ENCODE measurements at places on chromosomes 3 and 15. TPM values are rescaled to one million over a fixed set of nuclear protein-coding genes. Genes with fewer than 3 reads are reported as not detected.

- no peaks in the 10 kb centered on the region for H3K36me3 ChIP-seq
- H3K4me3 ChIP-seq = no peak overlapping the region
- no peak for DNase-seq
- H3K27me3 ChIP-seq = no peaks in the 10 kb centered on the region
Observed at GRCh38 chr3:140922634-140923033, 19.0 kb upstream of the SLC25A36 start.

GRCh38 chr15:62109982-62110851, 43.4 kb downstream of the C2CD4A start:
- peak overlapping the region; percentile 16 for H3K27ac ChIP-seq
- no peaks in the 10 kb centered on the region for H3K27me3 ChIP-seq
- H3K36me3 ChIP-seq = no peaks in the 10 kb centered on the region
- DNase-seq = no peak

DNA sequence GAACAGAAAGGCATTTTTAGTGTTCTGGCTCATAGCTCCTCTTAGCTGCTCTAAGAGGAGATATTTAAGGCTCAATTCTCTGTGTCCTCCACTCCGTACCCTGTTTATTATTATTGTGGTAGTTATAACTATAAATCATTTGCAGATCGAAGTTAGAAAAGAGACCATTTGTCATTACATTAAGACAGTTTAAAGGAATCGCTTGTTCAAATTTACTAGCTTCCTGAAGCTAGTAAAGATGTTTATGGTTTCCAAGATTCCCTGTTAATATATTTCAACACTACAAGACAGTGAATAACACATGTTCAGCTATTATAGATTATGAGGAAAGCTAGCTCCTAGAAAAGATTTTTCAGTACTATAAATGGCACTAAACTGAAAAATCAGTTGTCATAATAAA, 12.6 kb downstream of the ATXN7 start:
- H3K4me1 ChIP-seq = no peaks in the 10 kb centered on the region
- H3K27me3 ChIP-seq = no peaks in the 10 kb centered on the region
- no peak overlapping the region for H3K4me3 ChIP-seq
- no peak overlapping the region for H3K27ac ChIP-seq
- DNase-seq = no peak

DNA sequence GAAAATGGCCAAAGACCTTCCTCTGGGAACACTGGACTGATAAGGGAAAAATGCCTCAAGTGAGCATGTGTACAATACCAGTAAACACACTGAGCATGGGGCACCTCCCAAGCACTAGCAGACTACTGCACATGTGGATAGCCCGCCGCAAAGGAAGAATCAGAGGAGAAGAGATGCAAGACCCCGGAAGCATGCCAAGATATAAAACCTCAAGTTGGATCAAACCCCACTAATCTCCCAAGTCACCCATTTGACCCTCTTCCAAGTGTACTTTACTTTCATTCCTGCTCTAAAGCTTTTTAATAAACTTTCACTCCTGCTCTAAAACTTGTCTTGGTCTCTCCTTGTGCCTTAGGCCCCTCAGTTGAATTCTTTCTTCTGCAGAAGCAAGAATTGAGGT, 121.1 kb upstream of the PLAAT1 start:
- no peak for DNase-seq
- H3K4me3 ChIP-seq = no peak overlapping the region
- no peaks in the 10 kb centered on the region for H3K4me1 ChIP-seq
- H3K27ac ChIP-seq = no peak overlapping the region
- no peaks in the 10 kb centered on the region for H3K27me3 ChIP-seq

- H3K27me3 ChIP-seq = no peaks in the 10 kb centered on the region
- H3K27ac ChIP-seq = no peak overlapping the region
- DNase-seq = no peak
- no peaks in the 10 kb centered on the region for H3K36me3 ChIP-seq
- no peaks in the 10 kb centered on the region for H3K4me1 ChIP-seq
- no peak overlapping the region for H3K4me3 ChIP-seq
Observed at GRCh38 chr3:101292027-101292426, 28.3 kb downstream of the IMPG2 start.

DNA sequence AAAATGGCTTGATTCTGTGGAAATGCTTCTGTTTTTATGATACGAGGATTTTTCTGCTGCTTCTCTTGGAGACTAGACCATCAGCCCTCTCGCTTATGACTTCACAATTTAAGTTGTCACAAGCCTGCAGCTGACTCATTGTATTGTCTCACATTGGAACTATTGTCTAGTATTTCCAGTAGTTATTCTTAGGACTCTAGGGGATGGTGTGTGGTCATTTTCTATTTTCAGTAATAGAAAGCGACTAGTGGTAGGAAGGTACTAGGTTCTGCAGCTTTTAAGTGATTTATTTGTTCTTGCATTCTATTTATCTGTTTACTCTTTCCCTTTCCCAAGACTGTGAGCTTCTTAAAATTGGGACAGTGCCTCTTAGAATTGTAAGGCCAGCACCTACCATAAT, 66.3 kb upstream of the CRTC3 start:
- H3K4me1 ChIP-seq = no peaks in the 10 kb centered on the region
- no peak overlapping the region for H3K4me3 ChIP-seq
- no peak for DNase-seq
- H3K27me3 ChIP-seq = no peaks in the 10 kb centered on the region
- no peaks in the 10 kb centered on the region for H3K36me3 ChIP-seq

Gene CEMIP
- total RNA-seq = 13.5 TPM

Gene ZNF80
- not detected for total RNA-seq

Gene ALG1L2
- total RNA-seq = not detected

DNA sequence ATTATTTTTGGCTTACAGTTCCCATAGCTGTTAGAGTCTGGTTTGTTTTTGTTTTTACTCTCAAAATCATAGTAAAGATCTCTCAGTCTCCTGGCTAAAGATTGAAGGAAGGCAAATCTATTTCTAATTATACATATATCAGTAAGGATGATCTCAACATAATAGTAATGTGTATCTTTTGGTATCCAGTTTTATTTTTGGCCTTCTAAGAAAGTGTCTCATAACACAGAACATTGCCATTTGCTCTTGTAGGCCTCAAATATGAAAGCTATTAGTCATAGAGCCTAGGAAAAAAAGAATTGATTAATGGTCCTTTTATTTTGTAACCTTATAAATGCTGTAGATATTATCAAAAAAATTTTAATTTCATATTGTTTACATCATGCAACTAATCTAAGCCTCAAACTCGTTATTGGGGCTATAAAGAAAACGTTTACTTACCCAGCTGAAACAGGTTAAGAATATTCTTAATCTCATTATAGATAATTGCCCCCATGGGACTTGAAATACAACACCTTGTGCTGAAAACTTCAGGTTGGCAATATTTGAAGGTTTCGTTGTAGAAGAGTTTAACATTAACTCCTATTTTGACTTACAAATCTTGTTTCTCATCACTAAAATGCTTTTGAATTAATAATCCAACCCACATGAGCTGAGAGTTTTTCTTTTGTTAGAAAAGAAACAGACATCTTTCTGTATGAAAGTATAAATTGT, 16.7 kb downstream of the FBXO45 start:
- no peaks in the 10 kb centered on the region for H3K4me1 ChIP-seq
- H3K4me3 ChIP-seq = no peak overlapping the region
- H3K36me3 ChIP-seq = no peaks in the 10 kb centered on the region
- H3K27me3 ChIP-seq = no peaks in the 10 kb centered on the region
- no peak for DNase-seq

Gene CAPN3
- 5.3 TPM for total RNA-seq

Gene SKOR1
- 1.7 TPM for total RNA-seq

DNA sequence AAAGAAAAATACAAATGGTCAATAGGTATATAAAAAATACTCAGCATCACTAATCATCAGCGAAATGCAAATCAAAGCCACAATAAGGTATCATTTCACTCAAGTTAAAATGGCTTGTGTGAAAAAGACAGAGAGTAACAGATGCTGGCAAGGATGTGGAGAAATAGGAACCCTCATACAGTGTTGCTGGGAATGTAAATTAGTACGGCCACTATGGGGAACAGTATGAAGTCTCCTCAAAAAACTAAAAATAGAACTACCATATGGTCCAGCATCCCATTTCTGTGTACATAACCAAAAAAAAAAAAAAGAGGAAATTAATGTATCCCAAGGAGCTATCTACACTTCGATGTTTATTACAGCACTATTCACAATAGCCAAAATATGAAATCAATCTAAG, 98.1 kb upstream of the TGFBR2 start:
- no peaks in the 10 kb centered on the region for H3K27me3 ChIP-seq
- H3K4me1 ChIP-seq = no peaks in the 10 kb centered on the region
- H3K4me3 ChIP-seq = no peak overlapping the region

Gene CYP1A2
- 0.46 TPM for total RNA-seq

DNA sequence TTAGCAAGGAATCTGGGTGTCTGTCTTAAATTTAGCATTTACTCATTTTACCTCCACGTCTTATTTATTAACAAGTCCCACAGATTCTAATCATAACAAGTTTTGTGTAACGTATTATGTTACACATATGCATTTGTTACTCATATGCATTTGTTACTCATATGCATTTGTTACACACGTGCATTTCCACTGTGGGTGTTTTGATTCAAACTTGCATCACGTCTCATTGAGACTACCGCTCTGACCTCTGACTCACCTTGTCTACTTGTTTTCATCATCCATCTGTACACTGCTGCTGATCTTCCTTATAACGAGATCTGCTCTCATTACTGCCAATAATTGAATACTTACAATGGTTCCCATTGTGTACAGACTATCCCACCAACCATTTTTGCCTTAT, 1141.4 kb downstream of the TBL1XR1 start:
- H3K27ac ChIP-seq = no peak overlapping the region
- no peaks in the 10 kb centered on the region for H3K4me1 ChIP-seq

DNA sequence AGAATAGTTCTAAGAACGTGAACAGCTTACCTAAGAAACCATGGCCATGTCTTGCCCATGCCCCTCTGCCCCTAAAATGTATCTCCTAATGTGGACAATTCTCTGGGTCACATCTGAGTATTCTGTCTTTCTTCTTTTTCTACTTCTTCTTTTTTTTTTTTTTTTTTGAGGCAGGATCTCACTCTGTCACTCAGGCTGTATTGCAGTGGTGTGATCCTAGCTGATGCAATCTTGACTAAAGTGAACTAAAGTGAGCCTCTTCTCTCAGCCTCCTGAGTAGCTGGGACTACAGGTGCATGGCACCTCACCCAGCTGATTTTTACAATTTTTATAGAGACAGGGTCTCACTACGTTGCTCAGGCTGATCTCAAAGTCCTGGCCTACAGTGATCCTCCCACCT, 204.8 kb upstream of the ZPLD1 start:
- no peak for DNase-seq
- no peak overlapping the region for H3K27ac ChIP-seq
- H3K4me1 ChIP-seq = peaks cover 3% of the 10 kb centered on the region
- no peaks in the 10 kb centered on the region for H3K36me3 ChIP-seq

Gene SLC28A2
- total RNA-seq = 0.51 TPM

DNA sequence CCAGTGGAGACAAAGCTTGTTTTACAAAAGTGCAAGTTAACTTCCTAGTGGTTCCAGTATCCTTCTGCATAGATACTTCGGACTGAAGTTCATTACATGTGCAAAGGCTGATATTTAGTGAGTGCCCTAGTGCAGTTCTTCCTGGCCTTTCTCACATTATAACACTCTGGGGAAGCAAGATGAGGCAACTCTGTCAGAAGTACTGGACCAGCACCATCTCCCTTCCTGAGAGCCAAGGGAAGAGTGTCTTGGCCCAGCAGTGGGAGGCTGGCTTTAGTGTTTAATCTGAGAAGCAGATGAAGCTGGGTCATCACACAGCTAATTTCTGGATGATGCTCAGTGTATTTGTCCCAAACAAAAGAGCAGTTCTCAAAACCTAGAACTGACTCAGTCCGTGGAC, 397.7 kb downstream of the CACNA2D3 start:
- H3K4me1 ChIP-seq = no peaks in the 10 kb centered on the region
- no peaks in the 10 kb centered on the region for H3K36me3 ChIP-seq
- no peaks in the 10 kb centered on the region for H3K27me3 ChIP-seq
- H3K4me3 ChIP-seq = no peak overlapping the region
- no peak for DNase-seq

GRCh38 chr3:141544697-141545096, 57.9 kb downstream of the RASA2 start:
- no peaks in the 10 kb centered on the region for H3K36me3 ChIP-seq
- DNase-seq = no peak
- H3K27me3 ChIP-seq = no peaks in the 10 kb centered on the region
- no peak overlapping the region for H3K4me3 ChIP-seq

- no peaks in the 10 kb centered on the region for H3K4me1 ChIP-seq
- H3K27ac ChIP-seq = no peak overlapping the region
- no peaks in the 10 kb centered on the region for H3K27me3 ChIP-seq
Observed at GRCh38 chr3:110791995-110792686, 279.5 kb upstream of the NECTIN3 start.

Gene P2RY14
- 0.09 TPM for total RNA-seq

GRCh38 chr3:4804161-4805058, 174.8 kb upstream of the BHLHE40 start:
- H3K4me3 ChIP-seq = no peak overlapping the region
- H3K27ac ChIP-seq = no peak overlapping the region
- H3K27me3 ChIP-seq = no peaks in the 10 kb centered on the region
- H3K36me3 ChIP-seq = no peaks in the 10 kb centered on the region

Gene GOLGA8J
- total RNA-seq = 1.1 TPM

- no peak overlapping the region for H3K27ac ChIP-seq
- H3K4me3 ChIP-seq = no peak overlapping the region
- no peaks in the 10 kb centered on the region for H3K27me3 ChIP-seq
- no peak for DNase-seq
- H3K36me3 ChIP-seq = no peaks in the 10 kb centered on the region
- no peaks in the 10 kb centered on the region for H3K4me1 ChIP-seq
Observed at GRCh38 chr15:48421362-48421761, 90.1 kb downstream of the DUT start.

DNA sequence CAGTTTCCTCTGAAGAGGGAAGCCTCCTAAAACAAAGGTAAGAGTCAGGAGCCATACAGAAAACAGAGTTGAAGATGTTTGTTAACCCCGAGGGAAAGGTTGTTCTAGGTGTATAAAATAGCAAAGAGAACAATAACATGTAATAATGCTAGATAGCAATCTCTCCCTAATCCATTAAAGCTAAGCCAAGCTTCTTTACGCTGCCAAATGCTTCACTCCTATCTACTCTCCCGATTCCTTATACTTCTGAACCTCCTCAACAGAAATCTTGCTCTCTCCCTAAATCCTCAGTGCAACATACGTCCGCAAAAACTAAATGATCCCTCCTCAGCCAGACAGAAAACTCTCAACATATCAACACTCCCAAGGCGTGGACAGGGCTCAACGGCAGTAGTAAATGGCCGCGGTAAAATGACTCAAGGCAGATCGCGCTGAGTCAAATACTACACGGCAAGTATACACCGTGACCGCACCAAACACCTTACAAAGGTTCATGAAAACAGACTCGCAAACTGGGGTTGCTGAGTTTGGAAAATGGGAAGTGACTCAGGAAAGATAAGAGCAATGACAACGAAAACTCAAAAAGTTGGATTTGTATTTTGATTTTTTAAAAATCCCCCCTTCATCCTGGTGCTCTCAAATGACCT, 682 bp downstream of the CLDND1 start:
- peak overlapping the region; percentile 87 for H3K4me3 ChIP-seq
- peak overlapping the region; percentile 96 for H3K27ac ChIP-seq
- peak; percentile 55 for DNase-seq
- H3K4me1 ChIP-seq = no peaks in the 10 kb centered on the region

DNA sequence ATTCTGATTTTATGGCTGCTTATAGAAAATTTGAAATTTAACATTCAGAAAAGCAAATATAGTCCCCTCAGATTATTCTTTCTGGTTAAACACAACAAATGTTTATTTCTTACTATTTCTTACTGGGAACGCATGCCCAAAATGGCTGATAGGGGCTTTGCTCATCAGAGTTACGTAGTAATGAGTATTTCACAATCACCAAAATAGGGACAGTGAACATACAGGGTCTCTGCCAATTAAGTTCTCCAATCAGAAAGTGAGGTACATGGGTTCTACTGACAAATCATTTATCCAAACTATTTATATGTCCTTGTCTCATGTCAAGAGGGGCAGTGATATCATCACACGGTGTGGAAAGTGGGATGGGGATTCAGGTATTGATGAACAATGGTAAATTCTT, 154.5 kb downstream of the BCHE start:
- no peak for DNase-seq
- no peaks in the 10 kb centered on the region for H3K36me3 ChIP-seq
- no peak overlapping the region for H3K27ac ChIP-seq
